ENCODE measurements at places on chromosomes 7 and 10.

DNA sequence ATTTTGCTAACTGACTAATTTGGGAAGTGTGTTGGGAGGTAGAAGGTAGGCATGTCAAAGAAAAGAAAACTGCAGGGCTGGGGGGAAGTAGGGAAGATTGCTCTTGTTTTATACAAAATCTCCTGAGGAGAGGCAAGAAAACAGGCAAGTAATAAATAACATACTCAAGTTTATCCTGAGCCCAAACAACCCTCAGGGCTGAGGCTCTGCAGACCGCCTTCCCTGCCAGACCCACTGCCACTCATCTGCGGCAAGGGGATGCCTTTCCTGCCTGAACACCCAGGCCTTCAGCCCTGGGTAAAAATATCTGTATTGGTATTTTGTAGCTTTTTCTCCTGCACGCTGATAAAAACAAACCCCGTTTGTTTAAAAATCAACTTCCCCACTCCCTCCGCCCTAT, 399.8 kb upstream of the NFE2L3 start:
- no peak for DNase-seq

- DNase-seq = no peak
Measured at GRCh38 chr10:129361676-129362376, 105.2 kb upstream of the MGMT start.

- no peak for DNase-seq
Measured at GRCh38 chr10:7464691-7465090, 53.9 kb upstream of the SFMBT2 start.

DNA sequence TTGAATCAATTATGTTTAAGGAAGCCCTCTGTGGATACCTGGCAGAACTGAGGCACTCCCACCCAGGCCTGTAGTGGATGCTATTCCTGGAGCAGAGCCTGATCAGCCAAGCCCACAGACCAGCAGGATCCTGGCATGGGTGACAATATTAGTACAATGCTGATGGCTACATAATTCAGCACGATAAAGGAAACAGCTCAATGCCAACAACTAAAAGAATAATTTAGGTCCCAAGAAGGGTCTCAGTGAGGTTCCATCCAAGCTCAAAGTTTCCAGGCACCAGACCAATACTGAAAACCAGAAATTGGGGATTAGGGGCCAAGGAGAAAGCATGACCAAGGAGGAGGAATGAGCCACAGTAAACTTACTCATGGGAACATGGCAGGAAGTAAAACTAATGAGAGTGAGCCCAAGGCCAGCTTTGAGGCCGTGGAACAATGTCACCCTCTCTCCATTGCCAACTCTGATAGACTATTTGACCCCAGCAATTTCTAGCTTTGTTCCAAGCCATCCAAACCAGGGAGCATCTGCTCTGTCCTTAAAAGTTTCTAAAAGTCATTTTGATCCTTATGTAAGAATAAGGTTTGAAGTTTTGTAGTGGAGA, 1082.4 kb downstream of the KCNMA1 start:
- no peak for DNase-seq

DNA sequence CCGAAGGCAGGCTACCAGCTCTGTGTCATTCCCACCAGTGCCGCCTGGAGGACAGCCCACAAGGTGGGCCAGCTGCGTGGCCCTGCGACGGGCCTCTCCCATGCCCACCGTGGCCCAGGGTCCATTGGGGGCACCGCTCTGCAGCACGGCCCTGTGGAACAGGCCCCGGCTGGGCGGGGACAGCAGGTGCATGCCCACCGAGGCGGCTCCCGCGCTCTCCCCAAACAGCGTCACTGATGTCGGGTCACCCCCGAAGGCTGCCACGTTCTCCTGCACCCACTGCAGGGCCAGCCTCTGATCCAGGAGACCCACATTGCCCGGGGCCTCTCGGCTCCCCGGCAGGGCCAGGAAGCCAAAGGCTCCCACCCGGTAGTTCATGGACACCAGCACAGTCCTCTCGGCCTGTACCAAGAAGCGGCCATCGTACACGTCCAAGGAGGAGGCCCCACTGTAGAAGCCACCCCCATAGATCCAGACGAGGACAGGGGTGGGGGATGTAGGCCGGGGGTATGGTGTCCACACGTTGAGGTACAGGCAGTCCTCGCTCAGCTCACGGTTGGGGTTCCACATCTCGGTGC, 2.3 kb downstream of the ACHE start:
- no peak for DNase-seq

DNA sequence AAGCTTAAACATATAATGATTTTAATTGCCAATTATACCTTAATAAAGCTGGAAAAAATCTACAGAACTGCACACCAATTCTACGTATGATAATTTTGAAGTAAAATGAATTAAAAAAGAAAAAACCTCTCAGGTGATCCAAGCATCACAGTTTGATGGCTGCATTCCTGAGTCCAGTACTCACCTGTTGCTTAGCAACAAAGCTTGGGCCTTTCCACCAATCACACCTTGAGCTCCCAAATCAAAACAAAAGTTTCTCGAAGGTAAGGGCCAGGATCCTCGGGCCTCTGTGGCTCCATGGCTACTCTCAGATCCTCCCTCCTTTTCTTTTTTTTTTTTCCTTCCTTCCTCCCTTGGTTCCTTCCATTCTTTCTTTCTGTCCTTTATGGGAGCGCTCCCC, 137.2 kb upstream of the PCBD1 start:
- no peak for DNase-seq

- no peak for DNase-seq
Measured at GRCh38 chr7:52711951-52712350, 323.5 kb upstream of the POM121L12 start.

GRCh38 chr7:30428246-30429155, 50.1 kb downstream of the NOD1 start:
- DNase-seq = no peak

GRCh38 chr7:97421307-97421930, 303.9 kb downstream of the SDHAF3 start:
- no peak for DNase-seq

DNA sequence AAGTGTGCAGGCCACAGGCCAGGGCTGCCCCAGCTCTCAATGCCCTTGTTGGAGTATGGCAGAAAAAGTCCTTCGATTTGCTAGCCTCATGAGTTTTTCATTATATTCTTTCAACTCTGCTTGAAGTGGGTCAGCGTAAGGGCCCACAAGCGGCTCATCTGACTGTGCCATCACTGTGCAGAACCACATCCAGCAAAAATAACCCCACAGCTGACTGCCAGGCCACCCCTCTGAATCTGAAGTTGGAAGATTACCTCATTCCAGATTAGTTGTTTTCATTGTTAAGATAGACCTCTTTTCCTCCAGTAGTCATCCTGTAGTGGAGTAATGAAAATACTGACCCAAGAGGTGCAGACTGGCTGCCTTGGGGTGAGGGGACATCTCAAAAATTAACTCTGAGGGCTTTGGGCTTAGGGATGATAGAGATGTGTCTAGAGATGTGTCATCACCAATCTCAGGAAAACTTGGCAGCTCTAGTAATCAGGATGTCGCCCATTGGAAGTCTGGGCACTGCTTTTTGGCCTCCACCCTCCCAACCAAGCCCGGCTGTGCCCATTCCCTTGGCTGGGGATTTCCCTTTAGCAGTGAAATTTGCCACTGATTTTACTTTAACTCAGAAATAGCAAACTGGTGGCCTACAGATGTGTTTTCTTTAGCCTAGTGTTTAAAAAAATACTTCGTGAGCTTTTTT, 164.3 kb downstream of the LCOR start:
- DNase-seq = no peak

DNA sequence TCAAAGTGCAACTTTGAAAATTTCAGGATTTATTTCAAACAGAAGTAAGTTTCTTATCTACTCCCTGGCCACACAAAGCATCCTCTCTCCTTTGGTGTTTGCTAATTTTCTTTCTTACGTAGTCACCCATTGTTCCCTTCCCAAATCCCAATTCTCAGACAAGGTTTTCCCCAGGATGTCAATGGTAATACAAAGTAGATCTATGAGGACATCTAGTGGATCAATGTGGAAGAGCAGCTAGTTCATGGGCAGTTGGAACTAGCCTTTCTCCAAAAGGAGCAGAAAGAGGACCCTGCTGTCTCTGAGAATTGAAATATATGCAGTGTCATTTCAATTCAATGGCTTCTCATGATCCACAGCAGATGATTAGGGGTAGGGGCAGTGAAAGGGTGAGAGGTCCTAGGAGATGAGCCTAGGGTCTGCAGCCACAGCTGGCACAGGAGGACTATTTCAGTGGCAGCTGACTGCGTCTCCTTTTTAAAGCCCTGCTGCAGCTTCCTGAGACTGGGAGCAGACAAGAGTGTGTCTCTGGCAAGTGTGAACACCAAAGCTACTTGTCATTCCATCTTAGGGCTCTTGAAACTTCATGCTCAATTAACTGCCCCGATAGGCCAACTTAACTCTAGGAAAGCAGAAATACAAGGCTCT, 632.6 kb downstream of the KCNMA1 start:
- no peak for DNase-seq

GRCh38 chr7:111018960-111019736, 71.8 kb upstream of the LRRN3 start:
- no peak for DNase-seq

DNA sequence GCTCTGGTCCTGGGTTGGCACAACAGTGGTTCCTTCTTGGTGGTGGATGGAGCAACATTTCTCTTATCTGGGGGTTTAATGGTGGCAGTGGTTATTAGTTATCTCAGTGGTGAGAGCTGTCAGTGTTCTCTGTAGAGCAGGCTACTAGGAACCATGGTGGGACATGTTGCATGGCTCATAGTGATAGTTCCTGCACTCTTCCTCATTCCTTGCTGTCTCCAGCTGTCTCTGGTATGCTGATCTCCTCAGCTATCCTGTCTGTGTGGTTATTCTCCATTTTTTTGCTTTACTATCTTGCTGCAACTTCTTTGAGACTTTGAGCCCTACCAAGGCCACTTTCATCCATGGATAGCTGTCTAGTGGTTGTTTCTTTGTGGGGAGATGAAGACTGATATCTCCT, 44.0 kb downstream of the CCDC7 start:
- DNase-seq = no peak

DNA sequence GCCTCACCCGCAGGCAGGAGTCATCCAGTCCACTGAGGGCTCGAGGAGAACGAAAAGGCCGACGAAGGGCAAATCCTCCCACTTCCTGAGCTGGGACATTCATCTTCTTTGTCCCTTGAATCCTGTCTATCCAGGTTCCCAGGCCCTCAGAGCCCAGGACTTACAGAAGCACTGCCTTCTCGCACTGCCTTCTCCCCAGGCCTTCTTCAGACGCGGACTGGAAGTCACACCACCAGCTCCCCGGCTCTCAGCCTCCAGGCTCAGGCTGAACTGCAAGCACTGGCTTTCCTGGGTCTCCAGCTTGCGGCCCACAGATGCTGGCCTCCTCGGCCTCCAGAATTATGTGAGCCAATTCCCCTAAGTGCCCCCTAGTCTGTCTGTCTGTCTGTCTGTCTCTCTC, 6.4 kb upstream of the MMP21 start:
- DNase-seq = no peak

- DNase-seq = peak; percentile 18
Measured at GRCh38 chr10:131226446-131227162, 84.9 kb downstream of the TCERG1L start.

- DNase-seq = no peak
Measured at GRCh38 chr10:112006831-112007230, 176.7 kb downstream of the GPAM start.

- no peak for DNase-seq
Measured at GRCh38 chr7:41586931-41587640, 115.8 kb downstream of the INHBA start.

DNA sequence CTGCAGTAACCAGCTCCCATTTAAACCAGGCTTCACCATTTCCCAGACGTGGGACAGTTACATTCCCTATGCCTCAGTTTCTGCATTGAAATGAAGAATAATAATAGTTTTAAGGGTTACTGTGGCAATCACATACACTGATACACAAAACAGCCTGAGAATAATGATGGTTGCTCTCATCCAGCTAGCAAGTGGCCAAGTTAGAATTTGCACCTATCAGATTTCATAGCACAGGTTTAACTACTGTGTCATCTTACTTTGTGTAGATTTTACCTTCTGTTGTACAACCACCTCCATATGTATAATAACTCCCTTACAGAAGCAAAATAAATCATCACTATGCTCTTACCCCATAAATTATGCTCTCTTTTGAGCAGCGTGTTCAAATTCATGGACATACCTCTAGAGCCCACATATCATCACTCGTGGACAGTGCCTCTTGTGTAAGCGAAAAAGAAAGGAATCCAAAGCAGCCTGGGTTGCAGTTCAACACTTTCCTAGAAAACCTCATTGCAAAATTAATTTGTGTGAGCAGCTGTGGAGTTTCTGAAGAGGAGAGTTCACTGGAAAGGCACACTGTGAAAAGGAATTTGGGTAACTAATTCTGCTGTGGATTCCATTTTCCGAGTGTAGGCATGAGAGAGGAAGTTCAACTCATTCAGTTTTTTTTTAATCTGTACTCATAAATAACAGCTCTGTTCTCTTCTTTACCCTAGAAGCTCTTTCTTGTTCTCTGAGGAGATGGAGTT, 492.5 kb downstream of the ARL4A start:
- no peak for DNase-seq

DNA sequence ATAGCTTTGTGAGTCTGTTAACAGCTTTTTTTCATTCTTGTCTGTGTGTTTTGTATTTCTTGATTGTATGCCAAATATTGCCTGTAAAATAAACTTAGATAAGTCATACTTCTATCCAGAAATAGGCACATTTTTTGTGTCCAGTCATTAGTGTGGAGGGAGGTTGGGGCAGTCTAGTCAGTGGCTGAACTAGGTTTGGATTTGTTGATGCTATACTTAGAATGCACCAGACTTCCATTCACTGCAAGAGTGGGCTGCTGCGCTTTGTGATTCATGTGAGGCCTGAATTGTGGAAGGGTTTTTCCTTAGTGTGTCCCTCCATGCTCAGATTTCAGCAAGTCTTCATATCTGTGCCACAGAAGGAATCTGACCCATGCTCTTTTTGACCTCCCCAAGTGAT, 50.0 kb downstream of the TRUB1 start:
- no peak for DNase-seq

GRCh38 chr10:93513091-93513490, 16.7 kb downstream of the CEP55 start:
- DNase-seq = no peak

- DNase-seq = no peak
Measured at GRCh38 chr10:12603766-12604470, 254.6 kb downstream of the CAMK1D start.

DNA sequence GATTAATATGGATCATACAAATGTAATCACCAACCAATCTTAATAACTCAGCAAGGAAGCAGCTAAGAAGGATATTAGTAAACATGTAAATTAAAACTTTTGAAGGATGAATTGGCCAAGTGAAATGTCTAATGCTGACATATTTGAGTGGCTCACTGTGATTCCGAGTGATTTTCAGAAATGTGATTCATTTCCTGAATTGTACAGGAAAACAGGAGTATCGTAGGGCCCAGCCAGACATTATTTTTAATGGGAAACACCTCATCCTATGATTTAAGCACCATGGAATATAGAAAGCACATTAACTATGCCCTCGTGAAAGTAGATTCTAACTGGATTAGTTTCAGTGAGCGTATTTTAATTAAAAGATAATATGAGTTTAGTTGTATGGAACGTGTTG, 82.3 kb downstream of the LHFPL3 start:
- DNase-seq = no peak

DNA sequence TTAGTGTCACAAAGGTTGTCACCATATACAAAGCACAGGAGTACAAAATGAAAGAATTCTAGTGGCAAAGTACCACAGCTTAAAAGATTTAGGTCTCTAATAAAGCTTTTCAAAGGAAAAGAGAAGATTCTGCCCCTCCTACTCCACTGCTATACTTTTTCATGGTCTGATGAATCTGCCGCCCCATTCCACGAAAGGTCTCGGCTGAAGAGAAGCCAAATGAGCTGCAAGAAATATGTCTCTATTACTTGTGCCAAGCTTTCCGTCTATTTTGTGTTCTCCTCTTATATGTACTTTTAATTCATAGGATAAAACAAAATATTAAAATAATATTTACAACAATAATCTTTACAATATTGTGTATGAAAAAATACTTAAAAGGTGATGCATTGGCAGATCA, 222.6 kb downstream of the ANK3 start:
- DNase-seq = no peak

Data from lower lobe of right lung (tissue), 2 donors.